CD4-positive, alpha-beta memory T cell (primary cell): ENCODE measurements at places on chromosomes 2 and 18.

- DNase-seq = no peak
Observed at GRCh38 chr18:60693426-60693825, 320.9 kb upstream of the MC4R start.

GRCh38 chr18:9671214-9671613, 36.9 kb upstream of the RAB31 start:
- DNase-seq = no peak

GRCh38 chr2:107633580-107634147, 193.0 kb upstream of the RGPD4 start:
- no peak for DNase-seq

DNA sequence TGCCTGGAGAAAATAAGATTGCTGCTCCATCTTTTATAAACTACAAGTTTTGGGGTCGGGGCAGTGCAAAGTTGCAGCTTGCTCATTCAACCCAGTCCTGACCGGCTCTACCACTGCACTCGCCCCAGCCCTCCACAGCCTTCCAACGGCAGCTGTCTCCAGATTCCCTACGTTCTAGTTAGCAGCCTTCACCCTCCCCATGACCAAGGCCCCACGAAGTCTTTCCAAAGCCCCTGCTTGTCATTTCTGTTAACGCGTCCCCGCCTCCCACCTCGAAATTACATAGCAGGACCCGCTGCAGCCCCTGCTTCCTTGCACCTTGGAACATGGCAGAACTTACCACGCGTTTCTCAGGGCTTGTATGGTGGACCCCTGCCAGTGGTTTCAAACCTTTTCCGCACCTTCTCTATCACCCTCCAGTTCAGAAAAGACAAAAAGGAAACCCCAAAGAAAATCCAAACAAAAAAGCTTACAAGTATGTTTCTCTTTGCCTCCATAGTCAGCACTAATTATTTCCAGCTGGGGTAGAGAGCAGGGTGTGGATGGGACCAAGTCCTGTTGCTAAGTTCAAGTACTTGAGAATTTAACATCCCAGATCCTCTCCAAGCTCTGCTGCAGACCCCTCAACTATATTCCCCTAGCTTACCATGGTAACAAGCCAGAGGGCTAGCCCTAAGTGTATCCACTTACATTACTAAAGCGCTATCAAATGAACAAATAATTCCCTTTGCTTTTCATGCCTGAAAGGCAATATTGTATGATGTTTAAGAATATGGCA, 161.5 kb downstream of the TGIF1 start:
- no peak for DNase-seq

- no peak for DNase-seq
Observed at GRCh38 chr2:138329162-138329561, 172.4 kb upstream of the SPOPL start.

DNA sequence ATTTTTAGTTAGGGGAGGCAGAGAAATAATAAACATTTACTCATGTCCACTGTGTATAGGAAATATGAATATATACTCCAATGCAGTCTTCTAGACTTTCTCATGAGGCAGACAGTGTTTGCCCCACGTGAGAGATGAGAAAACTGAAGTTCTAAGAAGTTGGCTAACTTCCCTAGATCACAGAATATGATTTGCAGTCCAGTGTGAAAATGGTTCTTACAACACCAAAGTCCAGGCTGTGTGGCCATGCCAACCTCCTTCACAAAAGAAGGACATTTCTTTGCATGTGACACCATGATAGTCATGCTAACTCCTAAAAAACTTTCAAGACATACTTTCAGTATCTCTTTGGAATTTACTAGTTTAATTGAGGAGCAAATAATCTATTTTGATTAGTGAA, 143.7 kb downstream of the IRS1 start:
- no peak for DNase-seq

DNA sequence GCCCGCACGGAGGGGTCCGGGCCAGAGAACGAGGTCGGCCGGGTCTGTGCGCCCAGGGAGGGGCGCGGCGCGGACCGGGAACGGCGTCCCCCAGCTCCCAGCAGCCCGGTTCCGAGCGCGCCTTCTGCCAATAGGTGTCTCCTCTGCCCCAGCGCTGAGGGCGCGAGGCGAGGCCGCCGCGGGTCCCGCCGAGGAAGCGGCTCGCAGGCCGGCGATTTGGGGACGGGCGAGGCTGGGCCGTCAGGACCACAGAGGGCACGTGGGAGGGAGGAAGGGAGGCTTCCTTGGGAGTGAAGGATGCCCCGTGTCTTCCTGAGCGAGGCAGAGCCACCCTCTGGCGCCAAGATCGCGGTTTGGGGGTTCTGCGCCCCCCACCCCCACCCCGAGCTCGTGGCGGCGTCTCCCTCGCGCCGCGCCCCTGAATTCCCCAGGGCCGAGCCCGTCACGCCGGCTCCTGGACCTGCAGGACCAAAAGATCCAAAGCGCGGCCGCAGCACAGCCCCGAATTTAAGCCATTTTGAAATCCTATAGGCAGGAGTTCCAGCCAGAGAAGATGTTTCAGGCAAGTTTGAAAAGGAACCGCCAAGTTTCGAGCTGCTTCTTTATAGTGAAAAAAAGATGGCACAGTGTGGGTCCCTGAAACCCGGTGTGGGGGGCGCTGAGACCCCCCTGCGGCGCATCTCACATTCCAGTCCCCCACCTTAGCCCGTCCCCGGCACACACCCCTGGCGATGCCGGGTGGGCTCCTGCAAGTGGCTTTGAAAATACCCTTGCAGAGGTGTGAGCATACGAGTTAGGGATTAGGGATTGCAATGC, 909 bp downstream of the NFATC1 start:
- no peak for DNase-seq

- DNase-seq = peak; percentile 35
Observed at GRCh38 chr2:157777427-157777826, 98.7 kb downstream of the ACVR1 start.

DNA sequence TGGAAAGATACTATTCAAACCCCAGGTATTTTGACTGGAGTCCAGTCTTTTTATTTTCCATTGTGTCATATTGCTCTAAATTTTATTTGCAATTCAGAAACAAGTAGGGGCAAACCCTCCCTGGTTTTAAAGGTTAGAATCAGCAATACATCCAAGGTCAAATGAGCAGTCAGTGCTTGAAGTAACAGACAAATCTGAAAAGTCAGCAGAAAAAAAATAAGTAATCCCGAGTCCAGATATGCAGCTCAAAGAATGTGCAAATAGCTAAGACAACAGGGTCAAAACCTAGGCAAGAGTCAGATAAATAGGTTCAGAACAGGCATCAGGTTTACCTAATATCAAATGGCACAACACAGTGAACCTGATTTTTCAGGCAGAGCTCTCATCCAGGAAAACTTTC, 367.0 kb downstream of the STK39 start:
- DNase-seq = no peak

DNA sequence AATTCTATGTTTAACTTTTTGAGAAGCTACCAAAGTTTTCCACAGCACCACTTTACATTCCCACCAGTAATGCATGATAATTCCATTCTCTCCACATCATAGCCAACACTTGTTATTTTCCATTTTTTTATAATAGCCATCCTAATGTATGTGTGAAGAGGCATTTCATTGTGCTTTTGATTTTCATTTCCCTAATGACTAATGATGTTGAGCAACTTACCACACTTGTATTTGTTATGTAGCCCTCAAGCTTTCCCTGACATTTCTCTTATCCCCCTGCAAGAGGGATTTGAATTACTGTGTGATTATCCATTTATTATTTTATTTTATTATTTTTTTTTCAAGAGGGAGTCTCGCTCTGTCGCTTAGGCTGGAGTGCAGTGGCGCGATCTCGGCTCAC, 23.6 kb upstream of the SOS1 start:
- DNase-seq = no peak

- no peak for DNase-seq
Observed at GRCh38 chr2:148965623-148966437, 72.7 kb upstream of the LYPD6B start.

GRCh38 chr2:67783026-67783425, 279.8 kb downstream of the C1D start:
- DNase-seq = no peak

DNA sequence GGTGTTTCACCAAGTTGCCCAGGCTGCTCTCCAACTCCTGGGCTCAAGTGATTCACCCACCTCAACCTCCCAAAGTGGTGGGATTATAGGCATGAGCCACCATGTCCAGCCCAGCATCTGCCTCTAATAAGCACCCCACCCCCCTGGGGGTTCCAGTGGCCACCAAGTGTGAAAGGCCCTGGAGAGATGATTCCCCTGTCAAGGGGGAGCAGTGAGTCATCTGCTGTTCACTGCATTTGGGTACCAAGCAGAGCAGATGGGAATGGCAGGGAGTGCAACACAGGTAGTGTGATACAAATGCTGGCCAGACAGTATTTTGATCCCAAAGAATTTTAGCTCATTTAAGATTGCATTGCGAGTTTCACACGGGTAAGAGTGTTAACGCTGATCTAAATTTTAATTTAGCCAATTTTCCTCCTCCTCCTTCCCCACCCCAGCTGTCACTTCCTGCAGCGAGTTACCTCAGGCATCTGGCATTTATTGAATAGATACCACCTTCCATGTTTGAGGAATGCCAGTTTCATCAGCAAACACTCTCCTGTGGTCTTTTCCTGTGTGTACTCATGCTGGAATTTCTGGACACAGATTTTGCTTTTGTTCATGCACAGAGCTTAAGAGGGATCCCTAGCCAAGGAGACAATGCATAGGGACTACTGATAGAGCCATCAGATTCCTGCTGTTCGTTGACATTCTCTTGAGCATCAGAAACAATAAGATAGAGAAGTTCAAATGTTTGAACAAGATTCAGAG, 32.4 kb upstream of the NCK2 start:
- DNase-seq = no peak

GRCh38 chr2:146323564-146323963, 1521.3 kb upstream of the ACVR2A start:
- DNase-seq = no peak

DNA sequence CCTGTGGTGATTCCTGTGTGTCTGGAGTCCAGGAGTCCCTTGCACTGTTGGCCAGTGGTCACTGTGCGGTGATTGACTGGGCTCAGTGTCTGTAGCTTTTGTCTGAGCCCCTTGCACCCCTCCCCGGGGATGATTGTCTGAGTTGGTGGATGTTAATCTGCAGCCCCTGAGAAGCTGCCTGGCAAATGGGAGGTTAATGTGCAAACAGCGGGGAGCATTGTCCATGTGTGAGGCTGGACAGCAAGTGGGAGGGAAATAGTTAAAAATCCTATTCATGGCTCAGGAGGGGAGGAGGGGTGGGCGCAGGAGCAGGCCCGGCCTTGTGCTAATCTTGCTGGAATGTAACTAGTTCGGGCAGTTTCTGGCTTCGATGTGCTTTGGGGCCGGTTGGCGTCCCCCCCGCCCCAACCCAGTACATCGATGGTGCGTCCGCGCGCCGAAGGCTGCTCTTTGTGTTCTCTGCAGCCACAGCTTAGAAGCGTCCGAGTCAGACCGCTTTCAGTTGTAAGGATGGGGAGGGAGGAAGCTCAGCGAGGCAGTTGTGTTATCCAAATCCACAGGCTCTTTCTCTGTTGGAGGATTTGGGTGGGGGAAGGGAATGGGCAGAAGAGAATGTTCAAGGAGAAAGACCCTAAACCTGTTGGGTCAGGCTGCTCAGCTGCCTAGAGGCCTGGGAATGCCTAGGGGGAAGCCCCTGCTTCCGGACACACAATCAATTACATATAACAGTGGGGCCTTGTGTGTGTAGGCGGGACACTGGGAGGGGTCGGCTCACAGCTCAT, 71.8 kb downstream of the TGOLN2 start:
- DNase-seq = no peak

DNA sequence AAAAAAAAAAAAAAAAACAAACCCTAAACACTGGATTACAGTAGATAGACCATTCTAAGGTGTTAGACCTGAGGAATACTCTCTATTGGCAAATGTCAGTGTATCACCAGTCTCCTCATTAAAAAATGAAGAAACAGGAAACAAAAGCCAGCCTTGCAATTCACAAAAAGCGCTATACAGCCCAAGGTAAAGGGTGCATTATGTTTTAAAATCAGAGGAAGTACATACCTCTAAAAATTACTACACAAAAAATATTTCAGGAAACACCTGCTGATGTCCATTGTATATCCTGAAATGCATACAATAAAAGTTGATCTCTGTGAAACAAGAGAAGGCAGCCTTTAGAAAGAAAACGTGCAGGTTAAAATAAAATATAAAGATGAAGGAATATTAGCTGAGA, 54.9 kb upstream of the TSPYL6 start:
- no peak for DNase-seq

DNA sequence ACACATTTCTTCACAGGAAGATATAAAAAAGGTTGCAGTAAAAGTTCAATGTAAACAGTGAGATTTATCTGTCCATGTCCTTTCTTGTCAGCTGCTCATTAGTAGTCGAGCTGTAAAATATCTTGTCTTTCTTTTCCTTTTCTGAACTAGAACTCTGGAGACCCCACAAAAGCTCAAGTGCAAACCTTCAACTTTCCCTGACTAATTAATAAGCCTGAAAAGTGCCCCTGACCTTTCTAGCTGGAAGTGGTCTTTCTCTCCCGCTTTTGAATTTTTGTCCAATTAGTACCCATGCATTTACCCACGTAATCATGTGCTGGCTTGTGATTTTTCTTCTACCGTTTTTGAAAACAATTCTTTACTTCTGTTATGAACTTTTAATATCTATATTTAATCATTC, 63.6 kb upstream of the EHBP1 start:
- no peak for DNase-seq

DNA sequence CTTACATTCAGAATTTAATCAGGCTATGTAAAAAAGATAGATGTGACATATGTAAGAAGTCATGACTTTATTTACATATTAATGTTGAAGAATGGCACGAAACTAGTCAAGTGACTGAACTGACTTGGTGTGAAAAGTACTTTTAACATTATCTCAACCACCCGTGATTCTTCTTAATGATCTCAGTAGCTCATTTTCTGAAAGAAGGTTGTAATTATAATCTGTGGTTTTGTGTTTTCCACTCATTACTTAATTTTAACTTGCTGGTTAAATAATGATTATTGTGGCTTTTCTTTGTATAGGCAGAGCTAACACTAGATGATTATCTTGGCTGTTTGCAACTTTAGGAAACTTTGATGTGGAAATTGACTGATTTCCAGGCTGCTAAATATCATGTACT, 18.5 kb downstream of the KCNJ13 start:
- no peak for DNase-seq

GRCh38 chr2:70767079-70767698, 811 bp downstream of the ADD2 start:
- DNase-seq = no peak

DNA sequence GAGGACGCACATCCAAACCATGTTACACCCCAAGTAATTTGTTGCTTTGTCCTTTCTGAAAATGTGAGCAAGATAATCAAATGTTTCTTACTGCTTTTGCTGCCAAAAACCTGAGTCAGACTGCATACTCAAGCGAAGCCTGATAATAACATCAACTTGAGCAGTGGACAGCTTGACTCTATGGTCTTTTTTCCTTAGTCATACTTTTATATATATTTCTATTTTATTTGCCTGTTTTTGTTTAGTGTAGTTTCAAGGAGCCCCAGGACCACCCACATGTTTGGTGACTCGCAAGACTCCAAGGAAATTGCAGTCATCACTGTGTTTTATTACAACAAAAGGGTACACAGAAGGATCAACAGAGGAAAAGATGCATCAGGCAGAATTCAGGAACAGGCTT, 688.4 kb upstream of the PIK3C3 start:
- no peak for DNase-seq

- DNase-seq = no peak
Observed at GRCh38 chr2:206642075-206643025, at the start of gene FAM237A. TSS of gene FAM237A (plus strand) at chr2:206642487. CDS start at chr2:206644237, 1,750 bp downstream.
